ENCODE measurements at places on chromosomes 5 and 9.

DNA sequence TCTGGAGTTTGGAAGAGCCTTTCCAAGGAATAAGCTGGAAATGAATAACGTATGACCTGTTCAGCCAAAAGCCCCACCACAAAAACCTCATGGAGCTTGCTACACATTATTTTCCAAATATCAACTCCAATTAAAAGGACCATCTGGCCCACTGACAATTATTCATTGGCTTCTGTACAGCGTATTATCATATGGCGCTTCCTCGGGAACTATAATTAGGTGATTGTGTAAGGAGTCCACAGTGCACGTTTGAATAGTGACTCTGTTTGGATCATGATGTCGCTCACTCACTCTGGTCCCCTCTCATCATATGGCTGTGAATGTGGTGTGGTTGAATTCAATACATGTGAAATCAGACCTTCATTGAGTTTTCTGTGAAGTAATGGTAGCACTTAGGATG lies 52.1 kb downstream of the GDNF start:
- no peak for DNase-seq

DNA sequence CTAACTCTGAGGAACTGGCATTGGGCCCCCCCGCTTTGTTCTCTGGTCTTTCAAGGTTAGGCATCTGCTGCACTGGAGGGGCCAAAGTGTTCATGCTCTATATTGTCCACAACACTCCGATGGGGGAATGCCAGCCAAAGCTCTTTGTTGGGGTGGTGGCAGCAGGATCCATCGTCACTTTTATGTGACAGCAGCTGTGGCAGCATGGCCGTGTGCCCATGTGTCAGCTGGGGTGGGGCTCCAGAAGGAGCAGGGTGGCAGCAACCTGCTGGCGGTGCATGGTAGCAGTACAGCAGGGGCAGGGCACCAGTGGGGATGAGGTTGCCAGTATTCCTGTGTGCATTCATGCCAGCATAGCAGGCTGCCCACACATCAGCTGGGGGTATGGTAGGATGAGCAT lies 28.2 kb downstream of the ITGA2 start:
- DNase-seq: no peak

- DNase-seq: no peak
Measured at GRCh38 chr5:65926893-65927292, 518 bp downstream of the ERBIN start.

DNA sequence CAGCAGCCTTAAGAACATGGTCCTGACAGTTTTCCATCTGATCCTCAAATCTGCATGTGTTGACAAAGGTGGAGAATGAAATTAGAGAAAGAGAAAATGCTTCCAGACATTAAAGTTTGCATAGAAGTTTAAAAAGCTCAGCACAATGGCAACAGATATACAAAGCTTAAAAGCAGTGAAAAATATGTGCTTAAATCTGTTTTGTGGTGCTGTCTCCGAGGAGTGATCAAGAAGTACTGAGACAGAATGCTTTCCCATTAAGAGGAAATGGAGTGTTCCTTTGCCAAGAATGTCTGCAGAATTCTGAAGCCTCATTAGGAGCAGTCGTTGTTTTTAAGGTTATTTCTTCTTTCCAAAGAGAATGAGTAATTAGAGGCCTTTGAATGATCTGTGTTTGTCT lies 131.4 kb downstream of the MCTP1 start:
- no peak for DNase-seq

- no peak for DNase-seq
Measured at GRCh38 chr5:145295236-145295835, 539.8 kb downstream of the PRELID2 start.

DNA sequence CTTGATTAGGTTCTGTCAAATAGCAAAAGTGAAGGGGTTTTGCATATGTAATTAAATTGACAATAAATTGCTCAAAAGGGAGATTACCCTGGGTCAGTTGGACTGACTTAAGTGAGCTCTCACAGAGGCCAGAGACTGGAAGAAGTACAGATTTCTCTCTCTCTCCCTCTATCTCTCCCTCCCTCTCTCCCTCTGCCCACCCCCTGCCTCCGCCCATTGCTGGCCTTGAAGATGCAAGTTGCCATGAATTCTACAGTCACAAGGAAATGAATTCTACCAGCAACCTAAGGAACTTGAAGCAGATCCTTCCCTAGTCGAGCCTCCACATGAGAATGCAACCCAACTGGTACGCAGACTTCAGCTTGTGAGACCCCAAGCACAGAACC lies 119.2 kb downstream of the LPAR1 start:
- DNase-seq: no peak

- DNase-seq: no peak
Measured at GRCh38 chr9:88716596-88717290, 181.8 kb downstream of the NXNL2 start.

- no peak for DNase-seq
Measured at GRCh38 chr9:88258024-88258423, 119.7 kb upstream of the SPATA31C2 start.

DNA sequence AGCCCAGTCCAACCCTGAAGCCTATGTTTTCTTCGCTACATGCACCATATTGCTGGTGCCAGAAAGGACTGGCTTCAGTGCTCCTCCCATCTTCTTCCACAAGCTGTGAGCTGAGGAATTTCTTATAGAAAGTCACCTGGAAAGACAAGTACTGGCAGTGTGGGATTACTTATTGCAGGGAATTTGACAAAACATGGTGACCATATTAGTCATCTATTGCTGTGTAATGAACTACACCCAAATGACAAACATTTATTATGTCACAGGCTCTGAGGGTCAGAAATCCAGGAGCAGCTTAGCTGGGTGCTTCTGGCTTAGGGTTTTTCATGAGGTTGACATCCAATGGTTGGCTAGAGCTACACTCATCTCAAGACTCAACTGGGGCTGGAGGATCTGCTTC lies 75.5 kb downstream of the ENTREP1 start:
- DNase-seq: no peak

DNA sequence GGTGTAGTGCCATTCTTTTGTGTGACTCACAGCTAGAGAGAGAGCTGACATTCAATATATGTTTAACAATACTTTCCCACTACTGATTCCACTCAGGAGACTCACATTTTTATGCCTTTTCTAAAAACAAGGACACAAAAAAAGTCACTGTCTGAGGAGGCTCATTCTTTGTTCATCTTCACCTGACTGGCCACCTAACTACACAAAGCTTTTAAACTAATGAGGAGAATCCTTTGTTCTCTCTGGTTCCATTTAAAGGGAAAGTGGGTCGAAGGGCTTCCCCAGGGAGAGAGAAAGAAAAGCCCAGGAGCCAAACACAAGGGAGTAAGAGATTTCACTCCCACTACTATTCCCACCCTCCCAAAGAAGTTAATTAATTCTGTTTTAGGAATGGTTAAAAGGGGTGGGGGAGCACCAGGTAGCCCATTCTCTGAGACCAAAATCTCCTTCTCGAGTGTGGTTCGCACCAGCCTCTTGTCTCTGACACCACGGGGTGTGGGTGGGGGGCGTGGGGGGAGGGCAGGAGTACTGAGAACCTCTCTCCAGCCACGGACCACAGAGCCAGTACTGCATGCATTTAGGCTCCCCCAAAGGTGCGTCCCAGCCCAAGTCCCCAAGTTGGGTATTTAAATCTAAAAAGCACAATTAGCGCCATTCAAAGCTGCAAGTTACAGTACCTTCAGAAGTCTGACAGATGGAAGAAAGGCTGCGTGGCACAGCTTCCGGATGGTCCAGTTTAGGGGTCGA lies 747 bp downstream of the TRPM3 start:
- peak; percentile 24 for DNase-seq

GRCh38 chr5:41127967-41128690 lies 57.0 kb upstream of the MROH2B start:
- no peak for DNase-seq

- peak; percentile 87 for DNase-seq
Measured at GRCh38 chr9:100472788-100473275, at the start of gene TMEFF1. Gene TMEFF1 (plus strand): TSS chr9:100473149. CDS start chr9:100473545, 396 bp downstream.

DNA sequence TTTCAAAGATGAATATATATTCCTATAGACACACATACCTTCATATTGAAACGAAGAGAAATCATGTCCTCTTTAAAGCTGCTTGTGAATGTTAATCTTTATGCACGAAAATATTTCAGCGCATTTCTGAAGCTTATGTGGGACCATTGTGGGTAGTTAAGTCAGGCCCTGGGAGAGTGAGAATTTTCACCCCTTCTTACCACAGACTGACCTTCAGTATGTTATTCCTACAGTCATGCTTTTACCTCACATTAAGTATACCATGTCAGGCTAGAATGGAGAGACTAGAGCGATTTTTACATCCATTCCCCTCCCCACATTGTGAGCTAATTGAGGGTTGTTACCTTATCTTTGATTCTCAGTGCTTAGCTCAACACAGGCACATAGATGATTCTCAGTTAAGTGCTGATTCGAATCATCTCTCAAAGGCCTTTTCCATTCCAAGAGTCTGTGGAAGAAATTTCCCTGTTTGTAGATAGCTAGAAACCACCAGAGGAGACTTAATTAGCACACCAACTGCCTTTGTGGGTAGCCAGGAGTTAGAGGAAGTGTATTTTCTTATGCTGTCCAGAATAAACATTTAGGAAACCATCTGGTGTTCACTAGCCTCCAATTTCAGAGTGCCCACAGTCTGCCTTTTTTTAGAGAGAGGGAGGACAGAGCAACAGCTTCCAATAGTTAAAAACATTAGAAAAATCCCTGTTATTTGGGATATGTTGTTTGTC lies 110.5 kb downstream of the MEGF10 start:
- DNase-seq: no peak

GRCh38 chr5:59605915-59606314 lies 287.6 kb downstream of the PDE4D start:
- DNase-seq: no peak

- no peak for DNase-seq
Measured at GRCh38 chr9:135617991-135618411, 21.3 kb downstream of the GLT6D1 start.

DNA sequence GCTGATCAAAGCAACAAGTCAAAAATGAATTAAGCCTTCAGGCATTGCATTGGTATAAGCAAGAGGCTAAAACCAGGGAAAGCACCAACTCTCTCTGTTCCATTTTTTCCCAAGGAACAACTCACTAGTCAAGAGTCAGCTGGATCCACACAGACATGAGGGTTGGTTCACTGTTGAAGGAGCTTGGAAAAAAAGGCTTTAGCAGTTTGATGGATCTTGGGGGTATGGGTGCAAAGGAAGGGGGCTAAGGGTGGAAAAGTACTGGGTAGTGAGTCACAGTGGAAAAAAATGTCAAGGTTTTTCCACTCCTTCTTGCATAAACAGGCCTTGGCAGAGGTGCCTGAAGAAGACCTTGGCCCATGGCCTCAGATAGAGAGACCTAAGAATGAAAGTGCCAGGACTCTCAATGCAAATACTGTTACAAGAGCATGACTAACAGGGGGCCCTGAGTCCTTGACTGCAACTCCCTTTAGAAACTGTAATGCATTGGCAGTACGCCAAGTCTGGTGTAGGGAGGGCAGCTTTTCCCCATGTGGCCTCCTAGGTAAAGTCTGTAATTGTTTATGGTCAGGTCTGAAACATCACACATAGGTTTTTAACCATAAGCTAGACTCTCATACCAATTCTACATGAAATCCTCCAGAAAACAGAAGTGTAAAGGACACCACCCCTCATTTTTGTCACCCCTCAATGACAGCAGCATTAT lies 23.7 kb downstream of the ACTL7A start:
- no peak for DNase-seq

- DNase-seq: no peak
Measured at GRCh38 chr9:80496901-80497556, 925.3 kb downstream of the TLE4 start.

GRCh38 chr5:122091936-122092600 lies 14.0 kb upstream of the LOX start:
- no peak for DNase-seq

DNA sequence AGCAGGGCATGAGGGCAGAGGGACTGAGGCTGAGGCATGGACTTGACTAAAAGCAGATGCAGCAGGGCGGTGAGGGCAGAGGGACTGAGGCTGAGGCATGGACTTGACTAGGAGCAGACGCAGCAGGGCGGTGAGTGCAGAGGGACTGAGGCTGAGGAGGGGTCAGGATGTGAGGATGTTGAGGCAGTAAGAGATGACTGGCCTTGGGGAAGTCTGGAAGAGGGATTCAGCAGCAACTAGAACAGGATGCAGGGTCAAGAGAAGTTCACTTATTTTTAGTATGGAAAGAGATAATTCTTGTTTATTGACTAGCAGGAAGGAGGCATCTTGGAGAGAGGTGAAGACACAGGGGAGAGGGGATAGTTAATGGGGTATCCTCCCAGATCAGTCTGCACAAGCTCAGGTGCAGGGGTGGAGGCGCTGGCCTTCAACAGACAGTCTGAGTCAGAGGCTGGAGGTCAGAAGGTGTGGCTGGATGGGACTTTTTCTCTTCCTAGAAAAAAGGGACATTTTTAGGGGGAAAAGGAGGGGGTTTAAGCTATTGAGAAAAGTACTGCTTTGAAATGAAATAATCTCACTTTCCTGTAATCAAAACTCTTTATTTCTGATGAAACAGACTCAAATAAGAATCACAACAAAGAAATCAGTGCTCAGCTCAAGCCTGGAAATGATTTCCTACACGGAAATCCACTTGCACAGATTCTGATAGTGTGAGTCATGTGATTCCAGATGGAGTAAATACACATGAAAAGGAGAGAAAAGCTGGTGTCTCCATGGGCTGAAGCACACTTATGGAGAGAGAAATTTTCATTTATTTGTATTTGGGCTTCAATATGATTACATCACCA lies 130.9 kb downstream of the PALM2AKAP2 start:
- DNase-seq: no peak

DNA sequence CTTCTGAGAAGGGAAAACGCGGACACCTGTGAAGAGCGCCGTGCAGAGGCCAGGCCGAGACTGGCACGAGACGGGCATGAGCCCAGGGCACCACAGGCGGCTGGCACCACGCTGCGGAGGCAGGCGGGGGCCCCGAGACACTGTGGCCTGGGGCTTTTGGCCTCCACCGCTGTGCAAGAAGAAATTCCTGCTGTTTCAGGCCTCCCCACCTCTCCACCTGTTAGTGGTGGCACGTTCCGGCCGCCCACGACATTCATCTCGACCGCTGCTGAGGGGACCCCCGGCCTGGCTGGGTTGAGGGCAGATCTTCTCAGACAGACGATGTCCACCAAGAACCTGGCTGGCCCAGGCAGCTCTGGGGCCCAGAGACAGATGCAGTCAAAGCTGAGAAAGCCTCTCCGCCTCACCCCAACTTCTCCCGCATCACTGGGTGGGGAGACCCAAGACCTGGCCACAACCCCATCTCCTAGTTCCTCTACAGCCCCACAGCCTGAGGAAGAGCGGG lies 11.5 kb downstream of the NACC2 start:
- no peak for DNase-seq

- DNase-seq: peak; percentile 39
Measured at GRCh38 chr5:1514027-1514818, 9.5 kb downstream of the LPCAT1 start.

DNA sequence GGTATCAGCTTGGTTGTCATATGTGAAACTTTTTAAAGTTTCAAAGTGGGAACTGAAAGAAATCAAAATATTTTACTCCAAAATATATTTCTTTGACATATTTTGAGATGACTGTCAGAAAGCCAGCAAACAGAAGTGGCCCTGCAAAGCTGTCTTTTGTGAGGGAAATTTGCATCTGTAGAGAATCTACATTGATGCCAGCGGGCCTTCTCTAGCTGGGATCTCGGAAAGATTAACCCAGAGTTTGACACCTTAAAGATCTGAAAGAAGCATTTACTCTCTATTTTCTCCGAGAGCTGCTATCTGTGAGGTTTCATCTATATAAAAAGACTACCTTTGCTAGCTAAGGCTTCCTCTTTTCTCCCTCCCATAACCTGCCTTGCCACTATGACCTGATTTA lies 303.6 kb downstream of the FBXL17 start:
- DNase-seq: no peak

Measured in WTC11 (cell line).